ENCODE measurements at places on chromosomes 4 and X.

GRCh38 chrX:119942831-119943184 is 743 bp downstream of the NKAP start:
- no peak for ATAC-seq
- no peaks in the 10 kb centered on the region for H3K36me3 ChIP-seq

DNA sequence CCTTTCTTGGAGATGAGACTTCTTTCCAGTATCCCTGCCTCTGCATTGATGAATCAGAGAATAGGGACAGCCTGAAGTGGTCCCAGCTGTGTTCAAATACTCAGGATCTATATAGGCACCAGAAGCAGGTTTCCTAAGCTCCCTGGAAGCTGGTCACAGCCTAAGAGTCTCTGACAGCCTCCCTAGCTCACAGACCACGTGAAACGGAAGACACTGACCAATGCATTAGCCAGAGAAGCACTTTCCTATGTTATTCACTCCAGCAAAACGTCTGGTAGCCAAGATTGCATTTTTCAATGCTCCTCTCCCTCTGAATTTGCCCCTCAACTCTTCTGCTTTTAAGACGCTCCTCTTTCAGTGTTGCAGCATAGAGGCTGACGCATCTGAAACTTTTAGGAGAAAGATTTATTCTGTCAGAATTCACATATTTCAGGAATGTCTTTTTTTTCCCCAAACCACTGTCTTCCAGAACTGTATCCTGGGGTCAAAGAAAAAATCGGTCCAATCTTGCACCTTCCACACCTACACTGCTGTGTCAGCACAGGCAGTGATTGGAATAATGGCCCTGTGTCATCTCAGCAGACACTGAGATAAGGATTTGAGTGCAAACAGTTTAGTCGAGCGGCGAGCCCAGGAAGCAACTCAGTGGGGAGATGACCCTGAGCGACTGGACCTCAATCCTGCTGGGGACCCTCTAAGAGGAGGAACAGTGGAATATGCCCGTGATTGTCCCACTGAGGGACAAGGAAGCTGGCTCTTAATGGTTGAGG is 109.4 kb downstream of the SMIM20 start:
- no peaks in the 10 kb centered on the region for H3K36me3 ChIP-seq
- no peak for ATAC-seq
- no peak overlapping the region for H3K4me3 ChIP-seq
- no peaks in the 10 kb centered on the region for H3K27me3 ChIP-seq

DNA sequence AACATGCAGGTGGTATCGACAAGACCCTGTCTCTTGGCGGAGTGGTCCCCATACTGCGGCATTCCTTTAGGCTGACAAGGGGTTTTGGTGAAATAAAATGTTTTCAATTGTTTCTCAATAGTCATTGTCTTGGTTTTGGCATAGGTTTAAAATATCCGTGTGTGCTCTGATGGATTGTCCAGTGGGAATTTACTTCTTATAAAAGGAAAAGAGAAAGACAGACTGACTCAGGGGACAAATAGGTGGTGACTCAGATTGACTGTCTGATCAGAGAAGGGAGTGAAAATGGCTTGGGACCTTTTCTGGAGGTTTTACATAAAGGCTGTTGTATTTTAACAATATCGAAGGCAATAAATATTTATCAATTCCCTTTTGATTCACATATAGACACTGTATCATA is 129.8 kb downstream of the SORBS2 start:
- H3K36me3 ChIP-seq, result peaks cover 3% of the 10 kb centered on the region
- H3K27ac ChIP-seq, result no peak overlapping the region
- H3K4me3 ChIP-seq, result no peak overlapping the region
- no peaks in the 10 kb centered on the region for H3K27me3 ChIP-seq
- H3K4me1 ChIP-seq, result peaks cover 11% of the 10 kb centered on the region

DNA sequence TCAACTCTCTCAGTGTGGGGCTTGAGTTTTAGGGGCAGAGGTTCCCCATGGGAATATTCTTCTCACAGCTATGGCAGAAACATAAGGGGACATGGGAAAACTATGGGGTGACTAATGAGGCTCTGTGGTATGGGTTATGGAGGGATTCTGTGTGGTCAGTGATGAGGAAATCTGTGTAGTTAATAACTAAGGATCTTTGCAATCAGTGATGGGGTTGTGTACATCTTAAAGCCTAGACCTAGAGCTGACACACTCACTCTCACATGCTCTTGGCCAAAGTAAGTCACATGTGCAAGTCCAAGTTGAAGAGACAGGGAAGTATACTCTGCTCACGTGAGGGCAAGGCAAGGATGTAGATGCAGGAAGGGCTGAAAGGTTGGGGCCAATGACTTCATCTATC is 86.4 kb upstream of the UXT start:
- no peaks in the 10 kb centered on the region for H3K36me3 ChIP-seq
- no peaks in the 10 kb centered on the region for H3K27me3 ChIP-seq
- H3K4me3 ChIP-seq, result no peak overlapping the region
- H3K27ac ChIP-seq, result no peak overlapping the region
- H3K4me1 ChIP-seq, result no peaks in the 10 kb centered on the region

GRCh38 chrX:132757066-132757623 is 201.3 kb downstream of the HS6ST2 start:
- H3K27ac ChIP-seq, result no peak overlapping the region
- ATAC-seq, result no peak
- no peaks in the 10 kb centered on the region for H3K27me3 ChIP-seq
- H3K4me3 ChIP-seq, result no peak overlapping the region
- H3K4me1 ChIP-seq, result no peaks in the 10 kb centered on the region

GRCh38 chr4:53314252-53314651 is 51.6 kb downstream of the SCFD2 start:
- no peak overlapping the region for H3K4me3 ChIP-seq
- ATAC-seq, result no peak
- H3K36me3 ChIP-seq, result no peaks in the 10 kb centered on the region
- no peaks in the 10 kb centered on the region for H3K4me1 ChIP-seq
- no peak overlapping the region for H3K27ac ChIP-seq

DNA sequence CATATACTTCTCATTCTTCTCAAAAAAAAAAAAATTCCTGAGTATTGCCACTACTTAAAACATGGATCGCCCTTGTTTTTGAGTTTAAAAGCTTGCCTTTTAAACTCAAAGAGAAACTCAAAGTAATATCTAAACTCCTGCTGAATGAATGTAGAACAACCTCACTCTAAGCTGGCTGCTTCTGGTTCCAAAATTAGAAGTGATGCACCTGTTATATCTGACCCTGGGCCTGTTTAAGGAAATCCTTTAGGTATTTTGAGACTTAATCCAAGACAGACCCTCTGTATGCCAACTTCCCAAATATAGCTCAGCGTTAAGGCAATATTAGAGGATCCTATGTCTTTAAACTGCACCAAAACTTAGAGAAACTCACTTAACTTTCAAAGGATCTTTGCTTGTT is 1.8 kb upstream of the OTUD4 start:
- no peaks in the 10 kb centered on the region for H3K27me3 ChIP-seq
- H3K4me3 ChIP-seq, result no peak overlapping the region
- peaks cover 3% of the 10 kb centered on the region for H3K4me1 ChIP-seq
- no peak for ATAC-seq
- H3K27ac ChIP-seq, result no peak overlapping the region

GRCh38 chrX:150889131-150889530 is 9.3 kb downstream of the CD99L2 start:
- H3K27me3 ChIP-seq, result no peaks in the 10 kb centered on the region
- H3K4me3 ChIP-seq, result no peak overlapping the region
- H3K4me1 ChIP-seq, result no peaks in the 10 kb centered on the region
- H3K36me3 ChIP-seq, result no peaks in the 10 kb centered on the region
- H3K27ac ChIP-seq, result no peak overlapping the region
